Activated naive CD4-positive, alpha-beta T cell treated with anti-CD3 and anti-CD28 coated beads, Interleukin-2, amount 50 U/mL, for 16 hours (primary cell): ENCODE measurements at places on chromosomes 16 and 17.

GRCh38 chr16:55543472-55543871 lies 23.0 kb upstream of the CAPNS2 start:
- DNase-seq: no peak

DNA sequence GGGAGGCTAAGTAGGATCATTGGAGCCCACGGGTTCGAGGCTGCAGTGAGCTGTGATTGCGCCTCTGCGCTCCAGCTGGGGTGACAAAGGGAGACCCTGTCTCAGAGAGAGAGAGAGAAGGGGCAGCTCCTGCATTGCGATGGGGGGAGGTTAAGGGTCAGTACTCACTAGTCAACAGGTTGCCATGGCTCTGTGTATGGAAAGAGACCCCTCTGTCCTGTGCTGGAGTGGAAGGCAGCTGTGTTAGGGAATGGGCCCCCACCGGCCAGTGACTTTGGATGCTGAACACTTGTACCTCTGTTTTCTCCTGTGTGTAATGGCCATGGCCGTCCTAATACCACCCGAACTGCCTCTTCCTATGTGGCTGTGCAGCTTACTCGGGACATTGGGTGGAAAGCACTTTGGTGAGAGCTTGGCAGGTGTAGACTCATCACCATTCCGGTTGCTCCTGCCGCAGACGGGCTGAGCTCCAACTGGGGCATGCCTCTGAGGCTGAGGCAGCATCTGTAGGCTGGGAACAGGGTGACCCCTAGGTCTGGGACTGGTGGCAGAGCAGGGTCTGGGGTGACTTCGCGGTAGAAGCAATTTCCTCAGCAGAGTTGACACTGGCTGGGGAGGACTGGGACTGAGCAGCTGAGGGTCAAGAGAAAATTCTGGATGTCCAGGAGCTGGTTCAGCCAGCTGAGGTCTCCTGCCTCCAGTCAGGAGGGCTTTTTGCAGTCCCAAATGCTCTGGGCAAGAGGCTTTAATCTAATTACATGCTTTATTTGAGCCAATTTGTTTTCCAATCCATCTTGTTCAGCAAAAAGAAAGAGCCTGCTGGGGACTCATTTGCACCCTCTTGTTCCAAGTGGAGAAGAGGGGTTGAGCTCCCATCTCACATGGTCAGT lies 184.5 kb downstream of the NTN1 start:
- no peak for DNase-seq

GRCh38 chr16:66895999-66896398 lies 15.7 kb downstream of the PDP2 start:
- DNase-seq: no peak

GRCh38 chr16:54505549-54506213 lies 219.1 kb upstream of the IRX3 start:
- no peak for DNase-seq

GRCh38 chr17:78096093-78096492 lies 32.5 kb downstream of the TMC6 start:
- DNase-seq: no peak

- DNase-seq: no peak
Measured at GRCh38 chr17:40139566-40140058, 725 bp upstream of the CASC3 start.

GRCh38 chr17:1808644-1809043 lies 21.1 kb downstream of the SMYD4 start:
- no peak for DNase-seq

- DNase-seq: no peak
Measured at GRCh38 chr16:881219-882097, 80.9 kb upstream of the GNG13 start.

DNA sequence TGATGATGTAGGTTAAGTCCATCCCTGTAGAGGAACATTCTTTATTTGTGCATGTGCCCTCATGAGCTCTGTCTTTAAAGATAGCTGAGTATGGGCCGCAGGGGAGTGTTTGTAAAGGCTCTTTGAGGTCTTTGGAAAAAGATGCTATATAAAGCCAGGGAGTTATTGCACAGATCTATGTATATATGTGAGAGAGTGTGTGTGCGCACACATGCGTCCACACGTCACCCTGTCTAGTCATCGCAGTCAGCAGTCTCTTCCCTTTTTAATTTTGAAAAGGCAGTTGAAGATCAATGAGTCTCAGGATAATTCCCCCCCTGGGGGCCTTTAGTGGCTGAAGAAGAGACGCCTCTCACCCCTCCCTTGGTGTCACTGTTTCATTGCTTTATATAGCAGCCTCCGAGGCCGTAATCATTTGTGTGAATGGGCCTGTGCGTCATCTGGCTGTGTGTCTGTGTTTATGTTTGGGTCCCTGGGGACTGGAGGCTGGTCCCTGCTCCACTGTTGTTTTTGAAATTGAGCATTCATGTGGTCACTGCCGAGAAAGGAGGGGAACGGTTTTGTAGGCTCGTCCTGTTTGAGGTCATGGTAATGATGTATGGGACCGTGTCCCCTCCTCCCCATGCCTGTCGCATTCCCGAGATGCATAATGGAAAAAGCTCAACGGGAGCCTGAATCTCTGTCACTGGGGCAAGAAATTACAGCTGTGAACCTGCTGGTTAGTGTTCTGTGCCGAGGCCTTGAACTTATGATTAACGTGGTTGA lies 143.9 kb downstream of the SNX29 start:
- no peak for DNase-seq

DNA sequence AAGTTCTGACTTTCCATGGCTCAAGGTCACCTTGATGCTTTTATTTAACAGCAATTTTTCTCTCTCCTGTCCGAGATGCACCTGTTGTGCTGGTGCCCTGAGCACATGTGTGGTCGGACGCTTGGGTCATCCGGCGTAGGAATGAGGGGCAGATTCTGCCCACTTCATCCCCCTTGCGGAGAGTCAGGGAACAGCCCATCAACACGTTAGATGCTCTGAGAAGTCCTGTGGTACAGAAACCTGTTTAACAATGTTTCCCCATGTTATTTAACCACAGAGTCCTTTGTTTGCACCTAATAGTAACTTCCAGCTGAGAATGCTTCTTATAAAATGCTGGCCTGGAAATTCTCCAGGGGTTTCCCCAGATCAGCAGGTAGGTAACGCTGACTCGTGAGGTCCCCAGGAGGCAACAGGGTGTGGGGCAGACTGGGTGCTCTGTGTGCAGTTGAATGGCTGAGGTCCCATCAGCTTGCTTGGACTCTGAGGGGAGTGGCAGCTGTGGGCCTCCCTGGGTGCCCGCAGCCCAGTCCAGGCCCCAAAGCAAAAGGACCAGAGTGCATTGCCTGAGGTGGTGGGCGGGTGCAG lies 17.8 kb downstream of the DOC2B start:
- no peak for DNase-seq
